ENCODE measurements at places on chromosomes 2 and 18.
A peak's percentile ranks its signal among the peaks of the same experiment; 100 is the strongest.

DNA sequence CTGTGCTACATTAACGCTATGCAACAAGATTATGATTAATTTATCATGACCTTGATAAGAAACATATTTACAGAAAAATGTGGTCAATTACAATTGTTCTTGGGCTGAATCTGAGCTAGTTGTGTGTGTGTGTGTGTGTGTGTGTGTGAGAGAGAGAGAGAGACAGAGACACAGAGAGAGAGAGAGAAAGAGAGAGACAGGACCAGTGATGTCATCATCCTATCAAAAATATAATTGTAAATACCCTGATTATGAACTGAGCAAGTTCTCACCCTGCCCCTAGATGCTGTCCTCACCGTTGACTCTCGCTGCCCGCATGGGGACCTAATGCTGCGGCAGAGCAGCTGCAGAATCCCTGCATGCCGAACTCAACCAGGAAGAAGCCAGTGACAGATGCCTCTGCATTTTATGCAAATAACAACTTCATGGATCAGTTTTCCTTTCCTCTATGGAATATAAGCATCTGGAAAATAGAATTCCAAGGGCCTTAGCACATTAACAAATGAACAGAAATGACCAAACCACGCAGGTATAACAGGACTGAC is 512.5 kb downstream of the PLCL1 start:
- no peak for DNase-seq

- no peak for DNase-seq
Measured at GRCh38 chr18:79938196-79938595, 13.3 kb downstream of the SLC66A2 start.

GRCh38 chr2:173941567-173941966 is 23.6 kb downstream of the SP3 start:
- DNase-seq: no peak

DNA sequence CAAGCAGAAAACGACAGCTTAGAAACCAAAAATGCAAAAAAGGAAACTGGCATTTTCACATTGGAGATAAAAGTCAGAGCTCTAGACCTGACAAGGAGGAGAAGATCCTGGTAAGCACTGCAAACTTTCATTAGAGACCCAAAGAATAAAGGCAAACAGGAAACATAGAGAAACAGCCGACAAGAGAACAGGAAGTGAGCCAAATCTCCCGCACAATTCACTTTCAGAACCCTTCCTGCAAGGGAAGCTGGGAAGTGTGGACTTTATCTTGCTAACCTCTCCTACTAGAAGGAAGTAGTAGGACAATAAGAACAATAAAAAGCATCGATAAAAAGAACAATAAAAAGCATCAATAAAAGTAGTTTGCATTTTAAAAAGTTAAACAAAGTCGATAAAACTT is 417.8 kb upstream of the SPHKAP start:
- no peak for DNase-seq

DNA sequence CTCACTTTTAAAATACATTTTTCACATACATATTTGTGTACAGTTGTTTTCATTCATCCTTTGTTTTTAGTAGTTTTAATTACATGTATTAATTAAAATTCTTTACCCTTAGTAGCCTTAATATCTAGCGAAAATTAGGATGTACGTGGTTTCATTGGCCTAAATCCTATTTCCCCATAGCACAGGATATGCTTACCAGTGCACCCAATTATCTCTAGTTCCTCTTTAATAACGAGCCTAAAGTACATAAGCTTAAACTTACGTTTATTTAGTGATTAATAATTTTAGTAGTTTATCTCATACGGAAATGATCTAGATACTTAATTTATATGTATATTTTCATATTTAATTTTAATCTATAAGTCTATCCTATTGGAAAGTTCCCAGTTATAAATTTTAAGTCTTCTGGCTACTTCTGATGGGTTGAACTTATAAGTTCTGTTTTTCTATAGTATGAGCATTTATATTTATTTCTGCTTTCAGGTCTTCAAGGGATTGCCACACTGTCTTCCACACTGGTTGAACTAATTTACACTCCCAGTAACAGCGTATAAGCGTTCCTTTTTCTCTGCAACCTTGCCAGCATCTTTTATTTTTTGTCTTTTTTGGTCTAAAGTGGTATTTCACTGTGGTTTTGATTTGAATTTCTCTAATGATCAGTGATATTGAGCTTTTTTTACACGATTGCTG is 21.4 kb upstream of the RUFY4 start:
- DNase-seq: no peak

DNA sequence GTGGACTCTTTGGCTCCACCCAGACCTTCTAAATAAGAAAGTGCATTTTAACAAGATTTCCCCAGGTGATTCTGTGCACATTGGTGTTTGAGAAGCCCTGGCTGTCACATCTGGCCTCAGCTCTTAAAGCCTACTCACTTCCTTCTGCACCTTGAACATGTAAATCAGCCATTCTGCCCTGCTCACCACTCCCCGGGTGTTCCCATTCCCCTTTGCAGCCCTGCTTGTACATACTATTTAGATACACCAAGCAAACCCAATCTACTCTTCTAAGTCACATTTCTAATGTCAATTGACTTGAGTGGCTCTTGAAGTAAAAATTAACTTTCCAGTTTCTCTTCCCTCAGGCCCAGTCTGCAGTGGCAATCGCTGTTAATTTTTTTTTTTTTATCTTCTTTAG is 13.1 kb upstream of the SCN1A start:
- DNase-seq: no peak

GRCh38 chr2:241808721-241809382 is at the start of gene NEU4:
NEU4 (plus strand) TSS chr2:241809193; CDS start chr2:241814485, 5,292 bp downstream.
- no peak for DNase-seq

DNA sequence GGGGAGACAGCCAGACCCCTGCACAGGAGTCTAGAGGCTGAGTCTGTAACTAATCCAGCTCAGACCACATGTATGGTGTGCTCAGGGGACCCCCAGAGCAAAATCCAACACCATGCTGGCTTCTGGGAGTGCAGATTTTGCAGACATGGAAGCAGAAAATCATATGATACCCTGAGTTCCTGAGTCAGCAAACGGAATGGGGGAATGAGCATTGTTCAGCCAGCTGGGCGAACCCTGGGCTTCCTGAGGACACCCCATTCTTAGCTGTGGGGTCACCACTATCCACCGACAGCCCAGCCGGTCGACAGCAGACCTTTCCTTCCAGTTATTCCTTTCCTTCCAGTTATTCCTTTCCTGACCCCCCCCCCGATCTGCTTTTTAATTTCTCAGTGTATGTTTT is 322.9 kb downstream of the GBX2 start:
- no peak for DNase-seq

- DNase-seq: no peak
Measured at GRCh38 chr2:183244300-183244844, 120.1 kb downstream of the NUP35 start.

DNA sequence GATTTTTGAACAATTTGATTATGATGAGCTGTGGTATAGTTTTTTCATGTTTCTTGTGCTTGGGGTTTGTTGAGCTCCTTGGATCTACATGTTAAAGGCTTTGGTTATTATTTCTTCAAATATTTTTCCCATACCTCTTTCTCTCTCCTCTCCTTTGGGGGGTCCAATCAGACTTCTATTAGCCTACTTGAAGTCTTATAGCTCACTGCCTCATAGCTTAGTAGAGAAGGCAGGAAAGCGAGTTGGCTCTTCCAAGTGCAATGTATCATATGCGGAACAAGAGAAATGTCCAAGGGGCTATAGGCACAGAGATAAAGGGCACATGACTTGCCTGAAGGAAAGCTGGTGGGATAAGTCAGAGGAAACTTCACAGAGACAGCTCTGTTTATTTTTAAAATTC is 14.1 kb upstream of the FABP1 start:
- DNase-seq: no peak

DNA sequence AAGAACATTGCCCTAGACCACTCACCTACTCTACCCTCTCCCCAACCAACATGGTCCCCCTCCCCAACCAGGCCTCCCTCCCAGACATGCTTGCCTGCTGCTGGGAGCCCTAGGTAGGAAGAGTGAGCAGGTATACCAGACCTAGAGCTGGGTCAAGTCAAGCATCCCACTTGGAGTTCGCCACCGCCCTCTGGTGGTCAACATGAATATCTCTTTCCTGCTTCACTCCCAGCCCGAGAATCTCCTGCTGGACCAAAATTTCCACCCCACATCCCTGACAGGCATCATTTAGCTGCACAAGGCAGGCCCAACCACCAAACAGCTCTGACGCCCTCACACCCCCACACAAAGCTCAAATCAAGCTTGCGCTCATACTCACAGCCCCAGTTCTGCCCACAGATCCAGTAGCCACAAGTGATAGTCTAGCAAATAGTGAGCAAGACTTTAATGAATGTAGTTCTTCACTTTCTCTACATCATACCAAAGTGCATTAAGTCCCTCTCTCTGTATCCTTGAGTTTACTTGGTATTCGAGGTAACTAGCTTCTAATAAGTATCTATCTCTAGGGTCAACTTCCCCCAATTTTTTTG is 116.0 kb downstream of the TNS1 start:
- DNase-seq: peak; percentile 55

DNA sequence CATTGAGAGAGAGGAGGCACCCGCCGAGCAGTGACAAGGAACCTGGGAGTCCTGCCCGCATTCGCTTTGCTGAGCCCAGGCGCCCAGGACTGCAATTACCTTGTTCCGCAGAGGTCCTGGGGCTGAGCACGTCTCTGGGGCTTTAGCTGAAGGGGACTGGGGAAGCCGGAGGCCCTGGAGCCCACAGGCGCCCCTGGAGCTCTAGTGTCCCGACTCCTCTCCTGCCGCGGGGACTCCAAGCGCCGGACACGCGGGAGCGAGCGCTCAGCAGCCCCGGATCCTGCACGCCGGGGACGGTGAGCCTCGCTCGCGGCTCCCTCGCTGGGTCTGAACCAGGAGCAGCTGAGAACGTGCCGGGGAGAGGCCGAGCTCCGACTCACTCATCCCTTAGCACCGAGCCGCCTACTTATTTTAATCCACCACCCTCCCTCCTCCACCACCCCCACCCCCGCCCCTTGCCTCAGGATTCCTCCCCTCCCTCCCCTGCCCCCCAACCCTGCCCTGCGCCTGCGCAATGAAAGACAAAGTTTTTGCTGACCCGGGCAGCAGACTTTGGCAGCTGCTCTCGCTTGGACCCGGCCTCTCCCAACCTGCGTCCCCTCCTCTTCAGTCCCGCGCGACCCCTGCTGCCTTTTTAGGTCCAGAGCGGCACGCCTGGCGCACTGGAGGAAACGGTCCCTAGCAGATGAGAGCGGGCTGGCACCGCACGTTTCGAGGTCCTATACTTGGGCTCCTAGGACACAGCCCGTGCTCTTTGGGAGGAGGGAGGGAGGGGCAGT is at the start of gene OSR1:
TSS of gene OSR1 (minus strand) at position 382 of the 779 bp plus-strand sequence. CDS start 4,818 bp downstream, outside the sequence.
- no peak for DNase-seq
